C1 segment of cervical spinal cord (tissue), 14 donors: ENCODE measurements at places on chromosomes 13 and 19.
A peak's percentile ranks its signal among the peaks of the same experiment; 100 is the strongest.

DNA sequence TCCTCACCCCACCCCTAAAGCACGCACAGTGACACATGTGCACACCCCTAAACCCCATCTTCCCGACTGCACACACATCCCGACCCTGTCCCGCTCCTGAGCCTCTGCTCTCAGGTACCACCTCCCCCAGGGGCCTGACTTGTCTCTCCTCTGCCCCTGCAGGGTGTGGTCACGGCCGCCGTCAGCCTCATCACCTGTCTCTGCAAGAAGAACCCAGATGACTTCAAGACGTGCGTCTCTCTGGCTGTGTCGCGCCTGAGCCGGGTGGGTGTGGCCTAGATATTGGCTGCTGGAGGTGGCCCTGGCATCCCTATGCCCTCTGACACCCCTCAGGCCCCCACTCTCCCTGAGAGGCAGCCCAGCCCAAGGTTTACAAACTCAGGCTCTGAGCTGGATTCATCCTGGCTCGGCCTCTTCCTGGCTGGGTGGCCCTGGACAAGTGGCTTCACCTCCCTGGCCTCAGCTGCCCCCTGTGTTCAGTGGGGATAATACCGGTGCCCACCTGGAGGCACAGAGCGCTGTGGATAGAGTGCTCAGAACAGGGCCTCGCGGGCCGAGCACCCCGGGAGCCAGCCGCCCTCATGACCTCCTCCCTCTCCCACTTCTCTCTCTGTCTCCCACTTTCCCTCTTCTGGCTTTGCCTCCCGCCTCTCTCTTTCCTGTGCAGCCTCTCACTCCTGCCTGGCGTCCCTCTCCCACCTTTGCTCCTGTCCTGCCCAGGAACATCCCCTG is 20.1 kb downstream of the FUZ start:
- DNase-seq, result no peak

- DNase-seq, result no peak
Measured at GRCh38 chr13:75120085-75120484, 361.9 kb downstream of the TBC1D4 start.

DNA sequence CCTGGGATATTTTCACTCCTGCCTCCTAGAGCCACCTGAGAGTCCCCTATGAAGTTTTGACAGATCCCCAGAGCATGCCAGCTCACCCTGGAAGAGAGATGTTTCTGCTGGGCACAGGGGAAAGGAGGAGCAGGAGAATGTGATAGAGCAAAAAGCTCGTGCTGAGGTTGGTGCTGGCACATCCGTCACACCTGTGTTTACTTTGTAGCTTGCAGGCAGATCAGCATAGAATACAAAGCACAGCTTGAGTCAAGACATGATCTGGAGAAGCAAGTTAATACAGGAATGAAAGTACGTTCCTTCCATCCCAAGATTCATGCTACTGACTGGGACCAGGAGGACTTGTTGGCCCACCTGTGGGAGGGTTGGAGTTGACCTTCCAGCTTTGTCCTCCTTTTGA is 46.1 kb downstream of the HSPH1 start:
- DNase-seq, result no peak

DNA sequence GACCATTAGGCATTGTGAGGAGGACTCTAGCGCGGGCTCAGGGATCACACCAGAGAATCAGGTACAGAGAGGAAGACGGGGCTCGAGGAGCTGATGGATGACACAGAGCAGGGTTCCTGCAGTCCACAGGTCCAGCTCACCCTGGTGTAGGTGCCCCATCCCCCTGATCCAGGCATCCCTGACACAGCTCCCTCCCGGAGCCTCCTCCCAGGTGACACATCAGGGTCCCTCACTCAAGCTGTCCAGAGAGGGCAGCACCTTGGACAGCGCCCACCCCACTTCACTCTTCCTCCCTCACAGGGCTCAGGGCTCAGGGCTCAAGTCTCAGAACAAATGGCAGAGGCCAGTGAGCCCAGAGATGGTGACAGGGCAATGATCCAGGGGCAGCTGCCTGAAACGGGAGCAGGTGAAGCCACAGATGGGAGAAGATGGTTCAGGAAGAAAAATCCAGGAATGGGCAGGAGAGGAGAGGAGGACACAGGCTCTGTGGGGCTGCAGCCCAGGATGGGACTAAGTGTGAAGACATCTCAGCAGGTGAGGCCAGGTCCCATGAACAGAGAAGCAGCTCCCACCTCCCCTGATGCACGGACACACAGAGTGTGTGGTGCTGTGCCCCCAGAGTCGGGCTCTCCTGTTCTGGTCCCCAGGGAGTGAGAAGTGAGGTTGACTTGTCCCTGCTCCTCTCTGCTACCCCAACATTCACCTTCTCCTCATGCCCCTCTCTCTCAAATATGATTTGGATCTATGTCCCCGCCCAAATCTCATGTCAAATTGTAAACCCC is 2.8 kb upstream of the CEACAM5 start:
- DNase-seq, result no peak

- DNase-seq, result no peak
Measured at GRCh38 chr19:29882719-29883105, 59.3 kb upstream of the URI1 start.

DNA sequence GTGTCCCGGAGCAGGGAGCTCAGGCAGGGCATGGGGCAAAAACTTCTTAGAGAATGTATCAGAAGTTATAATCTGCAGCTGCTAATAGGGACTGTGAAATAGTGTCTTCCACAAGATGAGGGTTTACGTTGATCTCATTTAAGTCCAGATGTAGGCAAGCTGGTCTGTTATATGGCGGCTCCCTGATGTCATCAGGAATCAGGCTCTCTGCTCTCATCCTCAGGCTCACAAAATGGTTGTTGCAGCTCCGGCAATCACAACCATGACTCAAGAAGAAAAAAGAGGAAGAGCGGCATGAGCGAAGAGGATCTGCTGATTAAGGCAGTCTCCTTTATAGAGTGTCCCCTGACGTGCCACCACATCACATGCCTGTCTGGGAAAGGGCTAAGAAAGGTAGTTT is 191.3 kb downstream of the KLF5 start:
- no peak for DNase-seq

DNA sequence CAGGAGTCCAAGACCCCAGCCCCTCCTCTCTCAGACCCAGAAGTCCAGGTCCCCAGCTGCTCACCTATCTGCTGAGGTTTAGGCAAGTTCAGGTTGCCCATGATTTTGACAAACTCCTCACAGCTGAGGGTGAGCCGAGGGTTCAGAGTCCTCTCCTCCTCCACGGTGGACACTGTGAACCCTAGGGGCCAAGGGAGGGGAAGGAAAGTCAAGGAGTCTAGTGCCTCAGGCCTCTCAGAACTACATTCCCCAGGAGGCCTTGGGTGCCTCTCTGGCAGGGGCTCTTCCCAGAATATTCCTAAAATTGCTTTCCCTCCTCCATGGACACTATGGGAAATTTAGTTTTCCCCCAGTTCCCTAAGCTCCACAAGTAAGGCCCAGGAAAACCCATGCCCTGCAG is 3.3 kb upstream of the PHLDB3 start:
- DNase-seq, result no peak

- DNase-seq, result no peak
Measured at GRCh38 chr13:19838865-19839275, 24.6 kb downstream of the ZMYM5 start.

GRCh38 chr19:39497996-39498797 is 550 bp upstream of the DLL3 start:
- peak; percentile 10 for DNase-seq
